Jurkat, Clone E6-1 (cell line): ENCODE measurements at places on chromosomes 2 and 18.

GRCh38 chr2:95719473-95720060 is 127.8 kb downstream of the TRIM43 start:
- DNase-seq = no peak

GRCh38 chr18:77054288-77054605 is 78.3 kb downstream of the MBP start:
- DNase-seq = peak; percentile 75

DNA sequence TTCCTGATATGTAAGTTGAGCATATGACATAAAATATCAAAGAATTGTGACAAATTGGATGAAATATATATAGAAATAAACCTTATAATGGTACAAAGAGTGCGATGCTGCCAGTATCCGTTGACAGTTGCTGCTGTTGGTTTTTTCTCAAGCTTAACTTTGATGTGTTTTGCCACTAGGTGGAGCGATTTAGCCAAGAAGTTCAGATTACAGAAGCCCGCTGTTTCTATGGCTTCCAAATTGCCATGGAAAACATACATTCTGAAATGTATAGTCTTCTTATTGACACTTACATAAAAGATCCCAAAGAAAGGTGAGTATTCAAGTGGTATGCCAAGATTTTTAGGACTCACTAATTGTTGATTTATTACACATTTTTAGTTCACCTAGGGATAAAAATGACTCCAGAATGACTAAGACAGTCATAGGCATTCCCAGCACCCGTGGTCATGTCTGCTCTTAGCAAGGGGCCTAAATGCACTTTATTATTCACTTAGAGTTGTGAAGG is 2.1 kb downstream of the RRM2 start:
- peak; percentile 85 for DNase-seq

GRCh38 chr2:62335612-62336011 is 139.7 kb downstream of the B3GNT2 start:
- DNase-seq = no peak

DNA sequence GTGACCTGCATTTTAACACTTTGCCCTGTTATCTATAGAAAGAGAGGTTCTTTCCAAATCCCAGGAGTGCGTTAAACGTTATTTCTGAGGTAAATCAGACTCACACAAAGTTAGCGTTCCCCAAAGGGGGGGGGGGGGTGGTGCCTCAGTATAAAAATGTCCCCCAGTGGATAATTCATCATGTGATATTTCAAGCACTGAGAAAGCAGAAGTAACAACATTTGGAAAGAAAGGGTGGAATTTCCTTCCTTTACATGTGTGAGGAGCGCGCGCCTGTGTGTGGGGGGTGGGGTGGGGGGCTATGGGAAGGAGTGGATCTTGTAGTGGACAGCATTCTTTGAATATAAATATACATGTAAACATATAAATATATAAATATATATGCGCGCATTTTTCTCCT is 630.9 kb downstream of the NYAP2 start:
- no peak for DNase-seq

DNA sequence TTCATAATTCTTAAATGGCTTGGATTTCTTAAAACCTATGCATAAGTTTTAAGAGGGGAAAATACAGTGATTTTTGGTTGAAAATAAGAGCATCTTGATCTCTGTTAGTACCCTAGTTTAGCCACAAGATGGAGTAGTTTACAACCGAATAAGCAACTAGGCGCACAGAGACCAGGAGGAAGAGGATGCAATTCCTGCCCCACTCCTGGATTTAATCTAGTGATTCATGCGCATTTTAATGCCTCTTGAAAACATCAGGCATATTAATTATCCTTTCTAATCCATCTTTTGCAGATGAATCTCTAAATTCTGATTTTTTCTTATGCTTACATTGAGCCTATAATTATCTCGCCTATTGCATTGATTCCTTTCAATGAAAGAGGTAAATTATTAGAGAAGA is 76.7 kb downstream of the MRPS9 start:
- peak; percentile 37 for DNase-seq

GRCh38 chr2:45962177-45962921 is 310.9 kb downstream of the PRKCE start:
- DNase-seq = no peak

GRCh38 chr2:42652086-42652485 is 83.7 kb downstream of the MTA3 start:
- DNase-seq = peak; percentile 86

GRCh38 chr2:46568212-46569009 is 89.0 kb downstream of the TMEM247 start:
- DNase-seq = no peak

- no peak for DNase-seq
Measured at GRCh38 chr2:11695576-11695975, 25.6 kb upstream of the NTSR2 start.

- no peak for DNase-seq
Measured at GRCh38 chr18:13726972-13727331, 479 bp downstream of the RNMT start.

- no peak for DNase-seq
Measured at GRCh38 chr18:74661691-74662090, 64.0 kb downstream of the ZNF407 start.

GRCh38 chr2:14759082-14759481 is 126.6 kb downstream of the LRATD1 start:
- DNase-seq = no peak

- no peak for DNase-seq
Measured at GRCh38 chr2:15299904-15300520, 261.1 kb downstream of the NBAS start.

DNA sequence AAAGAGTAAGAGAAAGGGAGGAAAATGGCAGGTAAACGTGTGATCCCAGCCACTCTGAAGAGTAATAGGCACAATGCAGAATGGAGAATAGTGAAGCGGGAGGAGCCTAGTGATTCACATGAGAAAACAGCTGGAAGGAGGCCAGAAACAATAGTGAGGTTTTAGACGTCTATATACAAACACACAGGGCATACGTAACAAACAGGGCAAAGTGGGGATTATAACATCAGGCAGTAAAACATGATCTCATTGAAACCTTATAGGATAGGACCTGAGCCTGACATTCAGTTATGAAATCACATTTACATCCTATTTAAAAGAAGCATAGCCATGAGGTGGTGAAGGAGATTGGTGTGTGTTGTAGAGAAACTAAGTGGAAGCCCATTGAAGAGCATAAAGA is 33.0 kb upstream of the GATA6 start:
- DNase-seq = no peak

- DNase-seq = no peak
Measured at GRCh38 chr2:109318150-109318948, 189.3 kb downstream of the SH3RF3 start.

- no peak for DNase-seq
Measured at GRCh38 chr18:21672521-21673267, 31.9 kb downstream of the ABHD3 start.

- DNase-seq = no peak
Measured at GRCh38 chr2:240564561-240565332, 3.5 kb upstream of the RNPEPL1 start.

DNA sequence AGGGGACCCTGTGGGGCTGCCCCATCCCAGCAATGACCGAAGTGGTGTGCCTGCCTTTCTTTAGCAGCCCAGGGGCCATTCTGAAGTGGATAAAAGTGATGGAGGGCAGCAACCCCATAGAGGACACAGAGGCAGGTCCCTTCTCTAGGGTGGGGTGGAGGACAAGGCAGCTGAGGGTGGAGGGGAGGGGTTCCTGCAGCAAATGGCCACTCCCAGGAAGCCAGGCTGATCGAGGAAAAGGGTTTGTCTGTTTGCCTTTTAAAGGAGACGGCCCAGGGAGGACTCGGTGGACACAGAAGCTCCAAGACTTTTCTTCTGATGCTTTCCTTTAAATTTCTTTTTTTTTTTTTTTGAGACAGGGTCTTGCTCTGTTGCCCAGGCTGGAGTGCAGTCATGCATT is 272.8 kb downstream of the TWIST2 start:
- no peak for DNase-seq

- DNase-seq = peak; percentile 24
Measured at GRCh38 chr2:216283038-216283900, 89.0 kb downstream of the MARCHF4 start.

DNA sequence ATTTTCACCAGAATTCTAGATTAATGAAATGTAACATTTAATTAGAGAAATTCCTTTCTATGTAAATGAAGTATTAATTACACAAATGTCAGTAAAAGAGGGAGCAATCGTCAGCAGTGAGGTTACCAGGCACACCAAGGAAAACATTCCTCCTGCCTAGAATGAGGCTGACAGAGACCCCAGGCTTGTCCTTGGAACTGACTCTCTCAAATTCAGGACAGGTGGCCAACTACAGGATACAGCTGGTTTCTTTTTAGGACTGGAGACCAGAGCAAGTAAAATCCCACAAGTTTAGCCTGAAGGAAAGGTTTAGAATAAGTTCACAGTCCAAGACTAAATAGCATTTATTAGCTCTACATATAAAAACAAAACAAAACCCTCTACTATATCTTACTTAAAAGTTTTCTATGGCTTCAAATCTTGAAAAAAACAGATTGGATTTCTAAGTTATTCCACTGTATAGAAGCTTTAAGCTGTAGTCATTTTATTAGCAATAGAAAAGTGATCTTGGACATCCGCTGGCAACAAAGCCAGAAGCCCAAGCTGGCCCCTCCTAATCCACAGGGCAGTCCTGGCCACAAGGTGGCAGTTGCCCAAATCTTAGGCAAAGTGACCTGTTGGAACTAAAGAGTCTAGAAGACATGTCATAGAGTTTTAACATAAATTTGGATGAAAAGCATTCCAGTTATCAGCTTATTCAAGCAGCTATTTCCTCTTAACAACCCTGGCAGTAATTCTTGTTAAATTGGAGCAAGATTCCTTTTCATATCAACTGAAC is 81.0 kb downstream of the SP3 start:
- no peak for DNase-seq

DNA sequence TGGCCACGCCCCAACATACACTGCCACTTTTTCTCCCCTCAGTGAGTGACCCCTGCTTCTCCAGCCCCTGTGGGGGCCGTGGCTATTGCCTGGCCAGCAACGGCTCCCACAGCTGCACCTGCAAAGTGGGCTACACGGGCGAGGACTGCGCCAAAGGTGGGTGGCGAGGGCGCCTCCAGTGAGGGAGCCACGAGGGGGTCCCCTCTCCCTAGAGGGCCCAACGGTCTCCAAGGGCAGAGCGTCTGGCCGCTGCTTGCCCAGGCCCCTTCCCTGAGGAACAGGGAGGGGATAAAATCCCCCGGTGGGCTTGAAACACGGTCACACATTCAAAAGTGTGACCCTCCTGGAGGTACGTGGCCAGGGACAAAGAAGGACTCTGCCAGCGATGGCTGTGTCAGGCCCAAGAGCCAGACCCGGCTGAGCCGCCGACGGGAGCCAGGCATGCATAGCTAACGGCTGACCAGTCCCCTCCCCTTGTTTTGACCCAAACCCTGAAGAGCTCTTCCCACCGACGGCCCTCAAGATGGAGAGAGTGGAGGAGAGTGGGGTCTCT is 37.2 kb downstream of the MTERF4 start:
- no peak for DNase-seq

- no peak for DNase-seq
Measured at GRCh38 chr18:74733598-74733997, 135.9 kb downstream of the ZNF407 start.

- no peak for DNase-seq
Measured at GRCh38 chr18:63585988-63586387, 1.2 kb upstream of the SERPINB13 start.

DNA sequence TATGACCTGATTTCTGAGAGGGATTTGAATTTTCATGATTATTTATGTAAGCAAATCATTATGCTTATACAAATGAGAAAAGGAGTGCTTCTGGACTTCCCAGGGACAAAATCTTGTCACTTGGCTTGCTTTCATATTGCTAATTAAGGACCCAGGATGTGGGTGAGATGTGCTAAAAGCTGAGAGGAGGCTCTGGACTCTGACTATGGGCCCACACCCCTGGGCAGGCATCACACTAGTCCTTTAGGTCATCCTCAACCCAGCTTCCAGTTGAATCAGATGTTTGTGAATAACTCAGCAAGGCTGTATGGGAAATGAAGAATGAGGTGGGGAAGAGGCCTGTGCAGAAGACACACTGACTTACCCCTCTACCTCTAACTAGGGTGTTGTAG is 11.9 kb downstream of the IL1B start:
- DNase-seq = no peak

DNA sequence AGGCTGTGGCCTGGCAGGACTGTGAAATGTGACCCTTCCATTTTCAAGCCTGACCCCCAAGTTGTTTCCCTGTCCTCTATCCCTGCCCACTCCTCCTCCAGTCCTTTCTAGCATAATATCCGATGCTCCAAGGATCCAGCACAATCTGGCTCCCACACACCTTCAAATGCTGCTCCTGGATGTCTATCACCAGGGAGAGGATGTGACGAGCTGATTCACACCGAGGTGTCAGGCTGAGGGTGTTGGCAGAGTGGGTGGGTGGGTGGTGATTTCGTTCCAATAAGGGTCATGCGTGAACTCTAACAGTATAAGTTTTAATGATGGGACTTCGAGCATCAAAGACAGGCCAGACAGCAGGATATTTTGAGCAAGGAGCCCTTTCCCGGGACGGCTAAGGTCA is 107.8 kb downstream of the CELF4 start:
- no peak for DNase-seq

DNA sequence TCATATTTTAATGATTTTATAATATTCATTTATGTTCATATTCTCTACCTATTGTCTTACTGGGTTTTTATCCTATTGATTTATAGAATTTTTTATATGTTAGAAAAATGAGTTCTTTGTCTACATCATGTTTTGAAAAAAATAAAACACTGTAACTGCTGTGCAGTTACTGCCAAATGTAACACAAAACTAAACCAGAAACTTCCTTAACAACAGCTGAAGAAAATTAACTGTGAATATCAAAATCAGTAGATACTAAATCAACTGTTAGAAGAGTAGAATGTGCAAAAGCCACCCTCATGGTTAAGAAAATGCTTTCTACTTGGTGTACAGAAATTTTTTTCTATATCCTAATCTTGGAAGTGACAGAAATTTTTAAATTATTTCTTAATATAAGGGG is 69.5 kb downstream of the PTRHD1 start:
- DNase-seq = no peak

DNA sequence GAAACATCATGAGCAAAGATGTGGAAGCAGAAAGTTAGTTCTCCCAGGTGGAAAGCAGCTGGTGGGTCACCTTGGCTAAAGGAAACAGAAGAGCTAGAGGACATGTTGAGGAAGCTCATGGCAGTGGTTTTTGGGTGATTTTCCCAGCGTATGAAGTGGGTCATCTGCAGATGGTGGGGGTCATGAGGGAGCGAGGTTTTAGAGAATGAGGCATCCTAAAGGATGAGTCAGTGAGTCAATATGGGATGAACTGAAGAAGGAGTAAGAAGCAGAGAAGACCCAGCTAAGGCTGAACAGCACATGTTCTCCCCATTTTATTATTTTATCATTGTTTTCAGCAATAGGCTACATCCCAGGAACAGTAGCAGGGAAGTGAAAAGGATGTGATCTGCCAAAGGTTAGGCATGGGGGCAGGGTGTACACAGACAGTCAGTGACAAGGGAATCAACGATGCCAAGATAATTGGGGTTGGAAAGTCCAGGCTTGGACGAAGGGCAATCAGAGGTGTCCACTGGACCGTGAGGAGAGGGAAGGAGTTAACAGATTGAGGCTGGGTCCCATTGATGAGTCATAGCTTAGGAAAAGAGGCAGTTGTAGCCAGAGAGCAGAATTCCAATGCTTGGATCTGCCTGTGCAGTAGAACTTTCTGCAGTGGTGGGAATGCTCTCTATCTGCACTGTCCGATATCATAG is 289.3 kb upstream of the RAB12 start:
- no peak for DNase-seq

- DNase-seq = no peak
Measured at GRCh38 chr2:88177556-88177955, 7.4 kb downstream of the THNSL2 start.
